GM23248 (cell line): ENCODE measurements at places on chromosomes 4 and X.

GRCh38 chr4:40502220-40502619, 127.4 kb downstream of the RBM47 start:
- DNase-seq, result no peak

DNA sequence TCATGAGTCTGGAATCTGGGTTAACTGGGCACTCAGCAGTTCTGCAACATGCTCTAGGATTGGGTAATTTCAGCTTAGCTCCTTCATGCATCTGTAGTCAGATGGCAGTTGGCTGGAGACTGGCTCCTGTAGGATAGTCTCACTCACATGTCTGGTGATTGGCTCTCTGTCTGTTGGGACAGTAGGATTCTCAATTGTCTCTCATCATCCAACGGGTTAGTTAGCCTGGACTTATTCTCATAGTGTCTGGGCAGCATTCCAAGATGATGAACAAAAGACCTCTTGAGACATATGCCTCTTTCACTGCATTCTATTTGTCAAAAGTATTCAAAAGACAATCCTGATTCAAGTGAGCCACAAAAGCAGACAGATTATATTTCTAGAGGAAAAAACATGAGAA, 795.6 kb upstream of the GALNTL6 start:
- DNase-seq, result no peak

GRCh38 chrX:56763556-56764152, 34.6 kb downstream of the NBDY start:
- no peak for DNase-seq

DNA sequence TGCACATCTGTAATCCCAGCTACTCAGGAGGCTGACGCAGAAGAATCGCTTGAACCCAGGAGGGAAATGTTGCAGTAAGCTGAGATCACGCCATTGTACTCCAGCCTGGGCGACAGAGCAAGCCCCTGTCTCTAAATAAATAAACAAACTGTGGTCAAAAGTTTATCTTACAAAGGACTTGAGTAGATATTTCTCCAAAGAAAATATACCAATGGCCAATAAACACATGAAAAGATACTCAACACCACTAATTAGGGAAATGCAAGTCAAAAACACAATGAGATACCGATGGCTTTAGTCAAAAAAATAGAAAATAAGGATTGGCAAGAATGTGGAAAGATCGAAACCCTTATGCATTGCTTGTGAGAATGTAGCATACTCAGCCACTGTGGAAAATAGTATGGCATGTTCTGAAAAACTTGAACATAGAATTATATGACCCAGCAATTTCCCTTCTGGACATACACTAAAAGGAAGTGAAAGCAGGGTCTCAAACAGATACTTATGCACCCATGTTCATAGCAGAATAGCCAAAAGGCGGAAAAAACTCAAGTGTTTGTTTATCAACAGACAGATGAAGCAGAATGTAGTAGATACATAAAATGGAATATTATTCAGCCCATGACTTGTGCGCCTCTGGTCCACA, 2.0 kb upstream of the CFAP97 start:
- DNase-seq, result no peak

GRCh38 chr4:124118061-124118460, 594.5 kb downstream of the ANKRD50 start:
- peak; percentile 10 for DNase-seq

- no peak for DNase-seq
Observed at GRCh38 chr4:57139783-57140182, 29.6 kb upstream of the IGFBP7 start.

DNA sequence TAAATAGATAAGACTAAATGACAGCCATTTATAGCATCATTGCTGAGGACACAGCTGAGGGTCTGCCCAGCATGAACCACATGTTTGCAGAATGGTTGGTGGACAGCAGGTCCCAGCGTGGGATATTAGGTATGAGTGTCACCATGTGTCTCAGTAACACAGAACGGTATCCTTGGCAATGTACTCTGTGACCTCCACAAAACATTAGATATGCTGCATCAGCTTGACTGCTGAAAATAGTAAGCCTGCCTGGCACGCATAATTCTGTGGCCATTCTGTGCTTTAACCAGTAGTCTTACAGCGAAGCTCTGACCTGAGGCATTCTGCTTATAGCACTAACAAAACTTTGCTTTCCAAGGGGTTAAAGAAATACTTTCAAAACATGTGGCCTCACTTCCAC, 32.0 kb downstream of the LIMCH1 start:
- no peak for DNase-seq

DNA sequence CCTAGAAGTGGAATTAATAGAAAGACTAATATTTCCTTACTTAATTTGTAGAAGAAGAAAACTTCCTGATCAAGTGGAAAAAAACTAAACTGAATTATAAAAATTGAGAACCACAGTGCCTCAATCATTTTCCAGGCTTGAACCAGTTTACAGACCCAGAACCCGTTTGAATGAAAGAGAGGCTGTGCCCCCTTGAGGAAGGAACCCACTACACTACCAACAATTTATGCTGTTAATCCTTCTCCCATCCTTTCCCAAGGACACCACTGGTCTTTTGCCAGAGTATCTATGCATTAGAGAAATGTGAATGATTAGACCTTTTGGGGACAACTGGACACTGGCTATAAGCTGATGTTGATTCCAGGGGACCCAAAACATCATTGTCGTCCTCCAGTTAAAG, 842.6 kb downstream of the TECRL start:
- no peak for DNase-seq

GRCh38 chr4:108191269-108191914, 22.7 kb upstream of the LEF1 start:
- DNase-seq, result no peak

- DNase-seq, result no peak
Observed at GRCh38 chr4:90128961-90129495, 1.8 kb downstream of the CCSER1 start.

DNA sequence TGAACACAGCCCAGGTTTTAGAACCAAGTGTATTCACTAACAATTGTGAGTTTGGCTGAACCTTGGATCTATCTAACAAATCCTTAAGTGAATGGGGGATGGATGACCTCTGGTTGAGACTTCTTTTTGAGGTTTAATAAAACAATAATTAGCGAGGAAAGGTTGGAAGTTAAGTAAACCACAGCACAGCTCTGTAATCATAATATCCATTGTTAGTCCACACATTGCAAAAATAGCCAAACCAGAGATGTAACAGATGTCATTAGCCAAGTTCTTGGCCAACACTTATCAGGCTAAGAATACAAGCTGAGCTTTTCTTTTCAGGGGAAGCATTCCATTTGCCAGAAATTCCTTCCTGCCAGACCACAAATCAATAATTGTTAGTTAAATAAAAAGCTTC, 59.1 kb downstream of the FREM3 start:
- DNase-seq, result no peak

DNA sequence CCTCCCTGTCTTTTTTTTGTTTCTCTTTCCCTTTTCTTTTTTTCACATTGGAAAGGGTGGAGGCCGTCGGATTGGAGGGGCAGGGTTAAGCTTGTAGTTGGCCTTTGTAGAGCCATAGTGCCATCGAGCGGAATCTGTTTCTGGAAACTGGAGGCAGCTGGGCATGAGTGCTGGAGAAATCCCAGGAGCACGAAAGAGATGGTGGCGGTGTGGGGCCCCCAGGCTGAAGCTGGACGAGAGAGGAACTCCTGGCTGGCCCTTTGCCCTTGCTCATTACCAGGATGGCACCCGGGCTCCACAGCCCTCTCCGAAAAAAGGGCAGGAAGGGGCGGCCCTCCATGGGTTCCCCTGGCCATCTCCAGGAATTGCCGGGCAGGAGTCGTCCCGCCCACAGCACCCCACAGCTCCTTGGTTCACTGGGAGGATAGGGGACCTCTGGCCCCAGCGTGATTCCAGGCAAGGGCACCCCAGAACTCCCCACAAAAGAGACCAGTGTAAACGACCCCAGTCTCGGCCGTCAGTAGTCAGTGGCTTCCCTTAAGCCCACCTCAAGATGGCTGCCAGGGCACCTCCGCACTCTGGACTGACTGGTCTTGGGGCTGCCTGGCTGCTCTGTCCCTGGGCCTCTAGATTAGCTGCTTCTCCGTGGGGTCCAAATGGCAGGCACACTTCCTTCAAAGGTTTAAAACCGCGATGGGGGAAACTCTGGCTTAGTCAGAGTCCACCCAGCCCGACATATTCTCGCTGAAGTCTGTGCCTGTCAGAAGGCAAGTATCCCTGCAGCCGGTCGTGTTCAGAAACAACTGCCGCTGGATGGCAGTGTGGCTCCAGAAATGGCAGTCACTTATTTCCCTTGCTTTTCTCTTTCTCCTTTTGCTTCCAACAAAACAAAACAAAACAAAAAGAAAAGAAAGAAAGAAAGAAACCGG, 74.1 kb downstream of the NBDY start:
- peak; percentile 70 for DNase-seq

GRCh38 chrX:11724122-11725017, 33.7 kb upstream of the MSL3 start:
- DNase-seq, result peak; percentile 44

DNA sequence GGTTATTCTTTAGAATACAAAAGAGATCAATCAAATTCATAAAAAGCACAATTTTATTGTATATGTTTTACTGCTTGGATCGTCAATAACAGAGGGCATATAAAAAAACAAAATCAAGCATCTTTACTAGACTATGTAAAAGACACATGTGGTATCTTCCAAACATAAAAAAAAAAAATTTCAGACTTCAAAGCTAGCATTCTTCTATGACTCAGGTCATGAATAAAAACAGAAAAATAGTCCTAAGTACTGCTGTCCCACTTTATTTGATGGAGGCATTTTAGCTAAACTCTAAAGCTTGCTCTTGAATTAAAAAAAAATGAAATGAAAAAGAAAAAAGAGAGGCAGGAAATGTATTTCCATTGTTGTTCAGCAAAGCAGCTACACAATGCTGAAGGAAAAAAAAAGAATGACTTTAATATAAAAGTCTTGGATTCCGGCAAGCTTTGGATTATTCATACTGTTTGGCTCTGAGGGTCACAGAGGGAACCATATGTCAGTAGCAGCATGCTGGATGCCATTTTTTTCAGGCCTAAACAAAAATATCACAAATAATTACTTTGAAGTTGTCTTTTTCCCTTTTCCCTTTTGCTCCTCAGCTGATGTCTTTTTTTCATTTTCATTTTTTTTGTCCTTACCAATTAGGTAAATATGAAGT, 249.1 kb upstream of the DIAPH2 start:
- peak; percentile 53 for DNase-seq

- DNase-seq, result no peak
Observed at GRCh38 chr4:181162676-181163075, 1080.5 kb upstream of the TENM3 start.
